Stimulated activated CD4-positive, alpha-beta T cell treated with anti-CD3 and anti-CD28 coated beads, TNF-alpha, amount 100 ng/mL, for 4 hours (primary cell): ENCODE measurements at places on chromosomes 11 and 22.

- DNase-seq, result no peak
These were observed 333.3 kb downstream of the TTC28 start for GRCh38 chr22:28346308-28346707.

- no peak for DNase-seq
These were observed 14.3 kb upstream of the RANBP1 start for GRCh38 chr22:20101638-20102037.

GRCh38 chr11:789943-790342, at the start of gene CEND1:
Gene CEND1 (minus strand): TSS chr11:790090. CDS start chr11:788576, 1,514 bp downstream.
- DNase-seq, result no peak

DNA sequence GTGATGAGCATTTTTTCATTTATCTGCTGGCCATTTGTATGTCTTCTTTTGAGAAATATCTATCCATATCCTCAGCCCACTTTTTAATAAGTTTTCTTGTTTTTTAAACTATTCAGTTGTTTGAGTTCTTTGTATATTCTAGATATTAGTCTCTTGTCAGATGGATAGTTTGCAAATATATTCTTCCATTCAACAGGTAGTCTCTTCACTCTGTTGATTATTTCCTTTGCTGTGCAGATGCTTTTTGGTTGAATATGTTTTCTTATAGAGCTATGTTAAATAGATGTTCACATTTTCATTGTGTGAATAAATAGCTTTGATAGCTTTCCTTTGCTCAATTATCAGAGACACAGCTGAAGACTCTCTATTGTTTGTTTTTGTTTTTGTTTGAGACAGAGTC, 68.2 kb upstream of the ALKBH3 start:
- no peak for DNase-seq

DNA sequence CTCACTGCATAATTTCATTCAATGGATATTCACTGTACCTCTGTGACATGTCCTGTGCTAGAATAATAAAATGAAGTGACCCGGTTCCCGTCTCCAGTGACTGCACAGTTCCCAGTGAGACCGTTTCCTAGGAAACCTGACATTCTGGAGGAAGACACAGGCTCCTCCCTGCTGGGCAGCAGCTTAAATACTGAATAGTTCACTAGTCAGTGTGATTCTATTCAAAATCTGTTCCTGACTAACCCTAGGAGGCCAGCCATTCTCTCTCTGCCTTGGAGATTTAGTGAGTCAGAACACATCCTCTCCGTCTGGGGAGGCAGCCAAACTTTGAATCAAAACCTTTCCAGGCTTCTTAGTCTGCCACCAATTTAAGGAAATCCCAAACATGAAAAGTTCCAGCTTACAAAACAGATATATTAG, 11.3 kb downstream of the TRIM66 start:
- DNase-seq, result no peak

DNA sequence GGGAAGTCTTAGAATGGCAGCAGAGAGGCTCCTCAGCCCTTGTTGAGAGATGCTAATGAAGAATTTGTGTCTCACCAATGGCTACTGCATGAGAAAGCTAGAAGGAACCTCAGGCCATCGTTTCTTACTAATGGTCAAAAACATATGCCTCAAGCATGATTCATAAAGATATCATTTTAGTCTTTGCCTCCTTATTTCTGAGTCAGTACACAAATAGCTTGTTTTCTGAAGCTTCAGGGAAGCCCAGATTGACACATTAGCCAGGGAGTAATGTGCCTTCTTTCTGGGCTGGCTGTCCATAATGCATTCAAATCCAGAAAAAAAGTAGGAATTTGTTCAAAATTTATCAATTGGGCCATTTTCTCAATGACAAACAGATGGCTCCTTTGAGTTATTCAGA, 169.4 kb upstream of the ZBED5 start:
- no peak for DNase-seq

- DNase-seq, result no peak
These were observed 499.6 kb upstream of the B3GAT1 start for GRCh38 chr11:134911514-134912180.

DNA sequence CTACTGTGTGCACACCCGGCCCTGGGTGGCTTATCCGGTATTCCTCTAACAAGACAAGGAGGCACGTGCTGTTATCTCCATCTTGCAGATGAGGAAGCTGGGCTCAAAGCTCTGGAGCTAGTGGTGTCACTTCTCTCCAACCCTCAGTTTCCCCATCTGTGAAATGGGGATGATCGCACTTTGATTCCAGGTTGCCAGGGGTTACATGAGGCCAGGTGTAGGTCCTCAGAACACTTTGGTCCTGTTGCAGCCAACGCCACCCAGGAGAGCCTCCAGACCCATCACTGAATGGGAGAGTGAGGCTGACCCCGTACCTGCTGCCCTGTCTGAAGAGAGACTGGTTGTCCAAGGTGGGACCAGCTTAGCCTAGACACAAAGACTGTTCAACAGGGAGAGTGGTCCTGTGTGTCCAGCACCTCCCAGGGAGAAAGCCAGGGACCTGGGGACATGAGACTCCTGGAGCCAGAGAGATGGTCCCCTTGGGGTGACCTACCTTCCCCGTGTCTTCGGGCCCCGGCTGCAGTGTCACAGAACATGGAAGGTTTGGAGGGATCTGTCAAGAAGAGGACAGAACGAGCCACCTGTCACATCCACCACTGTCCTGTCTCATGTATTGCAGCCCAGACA, 41.0 kb downstream of the TPBGL start:
- no peak for DNase-seq

DNA sequence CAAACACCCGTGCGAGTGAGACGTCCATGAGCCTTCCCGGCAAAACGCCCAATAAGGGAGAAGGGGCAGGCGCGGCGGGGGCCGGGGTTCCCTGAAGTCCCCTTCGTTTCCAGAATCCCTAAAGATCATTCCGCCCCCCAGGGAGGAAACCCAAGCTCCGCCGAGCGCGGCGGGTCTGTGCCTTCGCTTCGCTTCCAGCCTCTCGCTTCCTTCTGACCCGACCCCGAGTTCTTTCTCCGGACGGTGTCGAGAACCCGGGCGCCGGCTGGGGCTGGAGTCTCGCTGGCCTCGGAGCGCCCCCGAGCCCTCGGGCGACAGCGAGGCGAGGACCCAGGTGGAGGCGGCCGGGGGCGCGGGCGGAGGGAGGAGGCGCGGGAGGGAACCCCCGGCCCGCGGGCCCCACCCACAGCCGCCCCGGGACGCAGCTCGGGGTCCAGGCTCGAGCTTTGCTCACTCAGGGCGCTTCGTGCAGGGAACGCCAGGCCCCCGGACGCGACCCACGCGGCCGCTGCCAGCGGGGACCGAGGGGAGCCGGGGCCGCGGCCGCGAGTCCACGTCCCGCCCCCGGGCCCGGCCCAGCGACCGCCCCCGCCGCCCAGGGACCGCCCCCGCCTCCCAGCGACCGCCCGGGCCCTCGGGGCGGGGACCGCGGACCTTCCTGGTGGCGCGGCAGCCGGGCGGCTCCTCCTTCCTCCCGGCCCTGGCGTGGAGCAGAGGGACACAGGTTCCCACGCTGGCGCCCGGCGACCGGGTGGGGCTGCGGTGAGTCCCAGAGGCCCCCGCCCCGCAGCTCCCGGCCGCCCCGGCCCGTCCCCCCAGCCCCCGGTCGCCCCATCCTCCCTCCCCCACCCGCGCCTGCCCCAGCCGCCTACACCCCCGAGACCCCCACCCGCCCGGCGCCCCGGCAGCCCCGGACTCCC, at the start of gene PGGHG:
Gene PGGHG, plus strand, starts transcription at position 649 of the 920 bp plus-strand sequence. CDS start 691 bp downstream, outside the sequence.
- no peak for DNase-seq

DNA sequence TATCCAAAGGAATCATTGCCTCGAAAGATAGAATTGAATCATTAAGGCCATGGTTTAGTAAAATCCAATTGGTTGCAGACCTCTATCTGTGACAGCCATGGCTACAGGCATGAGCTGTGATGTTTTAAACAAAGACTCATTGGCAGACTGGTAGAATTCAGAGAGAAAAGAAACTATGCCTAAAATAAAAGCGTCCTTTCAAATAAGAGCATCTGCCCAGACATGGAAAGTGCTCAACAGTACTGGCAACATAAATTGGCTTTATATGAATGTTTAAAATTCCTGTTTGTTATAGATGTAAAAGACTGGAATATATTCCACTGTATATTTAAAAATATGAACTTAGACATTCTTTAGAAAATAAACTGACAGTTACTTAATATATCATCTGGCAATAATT, 2034.2 kb downstream of the LRRC4C start:
- DNase-seq, result no peak

- DNase-seq, result no peak
These were observed 1.6 kb upstream of the QSER1 start for GRCh38 chr11:32890843-32891656.

GRCh38 chr11:125446279-125446678, 49.8 kb downstream of the FEZ1 start:
- no peak for DNase-seq

- no peak for DNase-seq
These were observed at the start of gene WT1 for GRCh38 chr11:32435511-32435941. Gene WT1 (minus strand): TSS chr11:32435539.

- no peak for DNase-seq
These were observed 81.6 kb downstream of the PDHX start for GRCh38 chr11:34997952-34998528.

DNA sequence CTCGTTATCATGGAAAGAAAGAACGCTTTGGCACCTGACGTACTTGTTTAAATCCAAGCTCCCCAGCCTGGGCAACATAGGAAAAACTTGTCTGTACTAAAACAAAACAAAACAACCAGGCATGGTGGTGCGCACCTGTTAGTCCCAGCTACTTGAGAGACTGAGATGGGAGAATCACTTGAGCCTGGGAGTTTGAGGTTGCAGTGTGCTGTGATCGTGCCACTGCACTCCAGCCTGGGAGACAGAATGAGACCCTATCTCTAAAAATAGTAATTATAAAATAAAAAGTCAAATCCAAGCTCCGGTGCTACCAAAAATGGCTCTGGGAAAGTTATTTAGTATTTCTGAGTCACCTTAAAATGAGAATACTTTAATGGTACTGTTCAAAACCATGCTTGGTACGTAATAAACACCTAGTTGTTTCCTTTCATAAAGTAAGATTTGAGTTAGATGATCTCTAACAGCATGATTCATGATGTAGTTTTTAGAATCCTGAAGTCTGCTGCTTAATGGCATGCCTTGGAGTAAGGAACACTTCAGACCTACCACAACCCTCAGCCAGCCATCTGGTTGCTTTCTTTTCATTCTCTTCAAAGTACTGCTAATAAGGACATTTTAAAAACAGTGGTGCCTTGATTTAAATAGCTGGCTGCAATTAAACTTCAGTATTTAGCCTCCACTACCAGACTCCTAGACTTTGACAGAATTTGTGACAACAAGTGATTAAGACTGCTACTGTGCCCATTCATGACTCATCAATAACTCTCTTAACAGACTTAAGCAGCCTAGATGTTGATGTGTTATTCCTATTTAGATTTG, 8.4 kb downstream of the PPME1 start:
- no peak for DNase-seq

- no peak for DNase-seq
These were observed 5.8 kb downstream of the CARS1 start for GRCh38 chr11:3051196-3052108.

DNA sequence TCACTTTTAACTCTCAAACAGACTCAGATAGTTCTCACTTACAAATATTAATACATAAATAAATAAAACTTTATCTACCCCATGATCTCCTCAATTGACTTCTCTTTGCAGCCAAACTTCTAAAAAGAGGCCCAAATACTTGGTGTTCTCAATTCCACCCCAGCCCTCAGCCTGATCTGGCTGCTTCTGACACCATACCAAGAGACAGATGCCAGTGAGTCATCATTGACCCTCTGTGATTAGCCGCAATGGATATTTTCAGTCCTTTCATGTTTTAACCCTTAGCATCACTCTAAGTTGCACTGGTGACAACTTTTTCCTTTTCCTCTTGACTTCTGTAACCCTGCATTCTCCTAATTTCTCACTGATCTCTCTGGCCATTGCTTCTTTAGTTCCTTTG, 184.1 kb upstream of the ARHGAP20 start:
- no peak for DNase-seq

DNA sequence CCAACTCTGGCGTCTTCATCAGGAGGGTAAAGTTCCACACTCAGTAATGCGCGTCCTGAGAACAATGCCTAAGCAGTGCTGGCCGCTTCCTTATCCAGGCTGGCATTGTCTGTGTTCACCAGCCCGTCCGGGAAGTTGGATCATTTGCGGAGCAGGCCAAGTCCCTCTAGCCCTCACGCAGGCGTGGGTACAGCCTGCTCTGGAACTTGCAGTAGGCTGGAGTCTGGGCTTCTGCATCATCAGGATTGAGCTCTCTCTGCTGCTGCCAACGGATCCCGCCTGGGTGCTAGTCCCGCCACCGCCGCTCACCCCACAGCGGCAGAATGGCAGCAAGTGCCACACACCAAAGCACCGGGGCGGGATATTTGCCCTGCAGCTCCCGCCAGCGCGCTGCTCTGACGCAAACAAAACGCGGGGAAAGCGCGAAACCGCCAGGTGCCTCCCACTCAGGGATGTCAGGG, 29.0 kb downstream of the GLYATL1 start:
- DNase-seq, result no peak

- DNase-seq, result no peak
These were observed 92.8 kb upstream of the NARS2 start for GRCh38 chr11:78667461-78667860.

DNA sequence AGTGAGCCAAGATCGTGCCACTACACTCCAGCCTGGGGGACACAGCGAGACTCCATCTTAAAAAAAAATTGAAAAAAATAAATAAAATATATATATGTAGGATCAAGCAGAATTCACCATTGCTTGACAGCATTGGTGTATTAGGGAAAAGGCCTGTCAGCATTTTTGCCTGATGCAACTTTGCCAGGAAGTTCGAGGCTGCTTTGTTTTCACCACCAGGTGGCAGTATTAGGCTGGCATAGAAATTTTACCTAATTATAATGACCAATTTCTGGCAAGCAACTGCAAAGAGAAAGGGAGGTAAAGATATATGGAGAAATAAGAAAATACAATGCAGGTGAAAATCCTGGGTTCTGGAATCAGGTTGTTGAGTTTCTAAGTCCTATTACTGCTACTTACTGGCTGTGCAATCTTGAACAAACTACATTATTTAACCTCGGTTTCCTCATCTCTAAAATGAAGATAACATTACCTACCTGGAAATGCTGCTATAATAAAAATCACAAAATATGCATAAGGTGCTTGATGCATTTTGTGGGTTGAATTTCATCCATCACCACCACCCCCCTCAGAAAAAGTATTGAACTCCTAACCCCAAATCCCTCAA, 24.7 kb downstream of the LAYN start:
- DNase-seq, result peak; percentile 9

GRCh38 chr11:120995184-120995583, 28.7 kb upstream of the TBCEL start:
- DNase-seq, result no peak

DNA sequence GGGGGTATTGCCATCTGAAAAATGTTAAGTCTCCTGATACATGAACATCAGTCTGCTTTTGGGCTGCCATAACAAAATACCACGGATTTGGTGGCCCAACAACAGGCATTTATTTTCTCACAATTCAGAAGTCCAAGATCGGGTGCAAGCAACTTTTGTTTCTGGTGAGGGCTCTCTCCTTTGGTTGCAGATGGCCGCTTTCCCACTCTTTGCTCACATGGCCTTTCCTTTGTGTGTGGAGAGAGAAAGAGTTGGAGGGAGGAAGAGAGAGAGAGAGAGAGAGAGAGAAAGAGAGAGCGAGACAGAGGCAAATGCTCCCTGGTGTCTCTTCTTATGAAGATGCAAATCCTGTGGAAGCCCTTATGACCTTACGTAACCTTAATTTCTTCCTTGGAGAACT, 2.5 kb upstream of the KRTAP5-2 start:
- no peak for DNase-seq

GRCh38 chr11:57566905-57567514, 462 bp downstream of the UBE2L6 start:
- no peak for DNase-seq
